ENCODE measurements at places on chromosomes 1 and 21. TPM values are rescaled to one million over a fixed set of nuclear protein-coding genes. Genes with fewer than 3 reads are reported as not detected.

KCNE2 gene
- total RNA-seq, result not detected

CYP4B1 gene
- total RNA-seq, result not detected

CCDC24 gene
- 3.8 TPM for total RNA-seq

OLFML3 gene
- 139 TPM for total RNA-seq

SH2D1B gene
- total RNA-seq, result not detected

SH2D5 gene
- 4.2 TPM for total RNA-seq

GLMP gene
- 138 TPM for total RNA-seq

C1orf141 gene
- not detected for total RNA-seq

PRAMEF12 gene
- not detected for total RNA-seq

PDE9A gene
- total RNA-seq, result 0.50 TPM

ZNF593OS gene
- total RNA-seq, result not detected

FLG2 gene
- total RNA-seq, result not detected
